T-helper 22 cell (primary cell): ENCODE measurements at places on chromosomes 7 and 10.

GRCh38 chr7:82172881-82173280 lies 270.7 kb downstream of the CACNA2D1 start:
- DNase-seq, result no peak

DNA sequence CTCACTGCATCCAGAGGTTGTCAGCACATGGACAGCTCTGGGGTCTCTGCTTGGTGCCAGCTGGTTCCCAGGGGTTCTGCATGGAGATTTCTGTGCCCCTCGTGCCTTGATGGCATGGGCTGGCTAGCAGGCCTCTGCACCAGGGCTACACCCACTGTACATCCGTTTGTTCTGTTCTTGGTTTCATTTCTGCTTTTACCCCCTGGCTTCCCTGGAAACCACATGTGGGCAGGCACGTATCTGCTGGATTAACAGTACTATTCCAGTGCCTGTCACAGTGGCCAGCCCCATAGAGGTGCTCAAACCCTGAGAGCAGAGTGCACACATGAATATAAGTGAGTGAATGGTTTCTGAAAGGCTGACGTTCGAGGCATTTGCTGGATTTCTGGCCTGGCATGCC lies 207.2 kb upstream of the GPR26 start:
- DNase-seq, result no peak

DNA sequence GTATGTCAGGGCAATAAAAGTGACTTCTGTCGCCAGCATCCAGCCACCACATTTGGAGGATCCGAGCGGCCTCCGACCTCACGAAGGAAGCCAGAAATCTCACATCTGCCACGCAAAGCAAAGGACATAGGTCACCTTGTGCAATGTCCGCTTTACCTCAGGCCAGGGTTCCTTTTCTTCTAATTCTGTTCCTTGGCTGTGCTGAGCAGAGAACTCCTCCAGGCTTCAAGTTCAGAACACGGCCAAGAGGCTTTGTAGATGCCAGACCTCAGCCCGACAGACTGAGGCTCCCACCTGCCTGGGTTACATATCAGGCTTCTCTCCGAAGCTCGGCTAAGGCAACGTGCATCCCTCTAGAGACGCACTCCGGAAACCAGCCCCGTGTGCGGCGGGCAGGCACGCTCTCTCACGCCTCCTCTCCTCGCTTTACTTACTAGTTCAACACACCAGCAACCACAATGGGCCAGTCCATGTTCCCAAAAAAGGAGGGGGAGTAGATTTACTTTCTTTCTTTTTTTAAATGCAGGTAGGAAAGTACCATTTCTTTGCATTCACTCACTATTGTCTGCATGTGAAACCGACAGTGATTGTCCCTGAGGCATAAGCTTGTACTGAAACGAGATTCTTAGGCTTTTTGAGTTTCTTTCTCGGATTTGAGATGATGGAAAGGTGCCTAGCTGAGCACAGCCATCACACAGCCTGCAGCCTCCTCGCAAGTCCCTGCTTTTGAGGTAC lies 122.4 kb upstream of the AFAP1L2 start:
- peak; percentile 86 for DNase-seq

DNA sequence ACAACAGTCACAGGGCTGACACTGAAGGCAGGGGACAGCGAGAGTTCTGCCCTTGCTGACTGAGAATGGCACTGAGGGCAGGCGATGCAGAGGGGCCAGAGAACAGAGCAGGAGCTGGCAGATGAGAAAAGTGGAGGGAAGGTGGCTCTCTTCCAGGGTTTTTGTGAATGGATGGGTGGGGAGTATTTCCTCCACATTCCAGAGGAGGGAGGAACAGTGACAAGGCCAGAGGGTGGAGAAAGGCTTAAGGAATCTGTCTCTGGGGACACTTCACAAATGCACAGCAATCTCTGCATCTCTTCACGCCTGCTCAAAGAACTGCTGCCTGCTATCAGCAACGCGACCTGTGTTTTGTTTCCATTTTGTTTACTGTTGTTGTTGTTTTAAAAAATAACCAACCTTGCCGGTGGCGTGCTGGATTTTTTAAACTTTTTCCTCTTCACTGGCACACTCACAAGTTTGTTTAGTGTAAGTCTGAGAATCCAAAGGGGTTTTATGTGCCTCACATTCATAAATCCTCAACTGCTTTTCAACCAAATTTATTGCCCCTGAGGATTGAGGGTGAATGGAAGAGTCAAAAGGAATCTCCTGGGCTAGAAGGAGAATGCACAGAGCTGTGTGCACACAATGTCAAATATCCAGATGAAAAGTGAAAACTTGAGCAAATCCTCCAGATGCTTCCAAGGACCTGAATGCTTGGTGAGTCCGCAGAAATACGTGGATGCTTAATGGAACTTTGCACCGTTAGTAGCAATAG lies 129.3 kb downstream of the GLI3 start:
- DNase-seq, result no peak

DNA sequence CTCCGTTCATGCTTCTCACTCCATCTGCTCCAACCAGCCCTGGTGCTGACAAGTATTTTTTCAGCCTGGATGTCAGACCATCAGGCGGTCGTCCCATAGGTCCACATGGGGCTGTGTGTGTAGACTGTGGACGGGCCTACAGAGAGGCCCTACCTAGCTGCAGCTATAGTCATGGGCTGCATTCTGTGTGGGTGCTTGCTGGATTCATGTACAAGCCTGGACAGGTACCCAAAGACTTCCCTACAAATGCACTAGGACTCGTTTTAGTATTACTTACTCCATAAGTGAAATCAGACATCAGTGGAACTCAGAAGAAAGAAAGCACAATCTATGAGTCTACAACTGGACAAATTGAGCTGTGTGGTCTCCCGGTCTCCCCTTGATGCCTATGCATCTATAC lies 146.8 kb downstream of the PKD1L1 start:
- DNase-seq, result no peak

- DNase-seq, result no peak
These were observed 81.9 kb upstream of the DYNC1I1 start for GRCh38 chr7:95690367-95690947.
